Cortex of kidney (tissue), 1 donor: ENCODE measurements at places on chromosomes 7 and 10.

DNA sequence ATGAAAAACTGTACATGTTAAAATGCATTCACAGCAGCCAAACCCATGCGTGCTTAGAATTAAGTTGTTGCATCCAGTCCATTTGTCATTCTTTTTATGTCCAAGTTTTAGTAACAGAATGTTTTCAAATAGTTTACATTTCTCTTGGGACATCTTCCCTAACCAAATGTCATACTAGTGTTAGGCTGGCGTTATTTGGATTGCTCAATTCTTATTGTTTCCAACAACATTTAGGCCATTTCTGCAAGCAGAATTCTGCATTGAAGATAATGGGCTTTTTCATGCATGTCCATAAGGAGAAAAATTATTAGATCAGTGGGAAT, 203.0 kb downstream of the HIBADH start:
- DNase-seq: no peak

- DNase-seq: no peak
Observed at GRCh38 chr10:64394744-64395143, 873.5 kb downstream of the REEP3 start.

DNA sequence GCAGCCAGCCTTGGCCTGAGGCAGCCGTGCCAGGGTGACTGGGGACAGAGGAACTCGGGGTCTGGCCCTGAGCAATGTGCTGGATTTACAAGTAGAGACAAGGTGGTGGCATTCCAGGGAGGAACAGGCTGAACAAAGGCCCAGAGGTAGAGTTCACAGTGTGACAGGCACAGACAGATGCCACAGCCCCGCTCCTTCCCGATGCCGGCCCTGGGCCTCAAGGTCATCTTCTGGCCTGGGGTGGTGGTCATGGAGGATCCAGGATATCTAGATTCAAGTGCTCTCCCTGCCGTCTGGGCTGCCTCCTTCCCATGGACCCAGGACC, 68.9 kb upstream of the COL13A1 start:
- no peak for DNase-seq

DNA sequence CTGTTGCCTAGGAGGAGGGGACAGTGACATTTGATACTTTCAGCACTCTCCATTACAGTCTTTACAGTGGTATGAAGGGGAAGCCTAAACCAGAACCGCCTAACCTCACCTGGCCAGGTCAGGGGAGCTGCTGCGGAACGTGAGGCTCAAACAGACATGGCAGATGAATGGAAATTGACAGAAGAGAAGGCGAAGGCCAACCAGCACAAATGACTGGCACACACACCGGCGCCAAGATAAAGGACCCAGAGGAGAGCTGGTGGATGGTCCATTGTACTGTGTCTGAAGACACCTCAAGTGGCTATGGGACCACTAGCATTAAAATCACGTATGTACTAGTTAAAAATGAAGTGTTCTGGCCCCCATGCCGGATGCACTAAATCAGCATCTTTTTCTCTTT, 53.0 kb downstream of the JCAD start:
- no peak for DNase-seq

DNA sequence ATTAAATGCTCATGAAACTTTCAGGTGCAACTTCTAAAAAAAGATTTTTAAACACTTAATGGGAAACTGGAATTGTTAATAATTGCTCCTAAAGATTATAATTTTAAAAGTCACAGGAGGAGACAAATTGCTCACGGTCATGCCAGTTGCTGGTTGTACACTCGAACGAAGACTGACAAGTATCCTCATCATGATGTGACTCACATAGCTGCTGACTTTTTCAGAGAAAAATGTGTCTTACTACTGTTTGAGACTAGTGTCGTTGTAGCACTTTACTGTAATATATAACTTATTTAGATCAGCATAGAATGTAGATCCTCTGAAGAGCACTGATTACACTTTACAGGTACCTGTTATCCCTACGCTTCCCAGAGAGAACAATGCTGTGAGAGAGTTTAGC, 79.3 kb downstream of the ITGB8 start:
- no peak for DNase-seq

GRCh38 chr7:101598986-101599771, 29.9 kb downstream of the MYL10 start:
- DNase-seq: no peak

DNA sequence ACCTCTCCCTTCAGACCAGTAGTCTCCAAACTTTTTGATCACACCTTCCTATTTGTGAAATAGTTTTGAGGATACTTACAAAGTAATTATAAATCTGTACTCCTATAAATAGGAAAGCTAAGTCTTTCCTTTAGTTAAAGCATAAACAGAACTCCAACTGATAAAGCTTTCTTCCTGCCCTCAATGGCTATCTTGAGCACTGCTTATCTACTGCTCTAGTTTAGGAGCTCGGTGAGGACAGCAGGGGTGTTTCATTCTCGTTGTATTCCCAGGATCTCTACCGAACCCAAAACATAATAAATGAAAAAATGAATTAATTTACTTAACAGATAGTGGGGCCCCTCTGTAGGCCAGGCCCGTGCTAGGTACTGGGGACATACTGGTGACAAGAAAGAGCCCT, 17.7 kb downstream of the SORBS1 start:
- no peak for DNase-seq

GRCh38 chr10:121927841-121928527, at the start of gene ATE1:
ATE1 (minus strand) TSS chr10:121928031; CDS start chr10:121927949, 82 bp downstream.
- peak; percentile 65 for DNase-seq

DNA sequence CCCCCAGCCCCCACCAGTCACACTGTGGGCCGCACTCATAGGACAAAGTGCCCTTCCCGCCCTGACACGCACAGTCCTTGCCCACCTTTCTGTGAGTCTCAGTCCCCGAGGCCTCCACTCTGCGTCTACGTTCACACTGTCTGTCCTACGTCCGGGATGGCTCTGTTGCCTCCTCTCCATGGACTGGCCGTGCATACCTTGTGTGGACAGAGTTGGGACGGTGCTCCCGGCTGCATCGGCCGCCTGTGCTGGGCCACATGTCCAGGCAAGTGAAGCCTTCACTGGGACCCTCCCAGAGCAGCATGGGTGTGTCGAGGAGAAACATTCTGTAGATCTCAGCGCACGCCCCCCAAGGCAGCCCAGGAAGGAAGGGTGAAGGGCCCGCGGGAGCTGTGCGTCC, 239.0 kb downstream of the MGMT start:
- DNase-seq: no peak

DNA sequence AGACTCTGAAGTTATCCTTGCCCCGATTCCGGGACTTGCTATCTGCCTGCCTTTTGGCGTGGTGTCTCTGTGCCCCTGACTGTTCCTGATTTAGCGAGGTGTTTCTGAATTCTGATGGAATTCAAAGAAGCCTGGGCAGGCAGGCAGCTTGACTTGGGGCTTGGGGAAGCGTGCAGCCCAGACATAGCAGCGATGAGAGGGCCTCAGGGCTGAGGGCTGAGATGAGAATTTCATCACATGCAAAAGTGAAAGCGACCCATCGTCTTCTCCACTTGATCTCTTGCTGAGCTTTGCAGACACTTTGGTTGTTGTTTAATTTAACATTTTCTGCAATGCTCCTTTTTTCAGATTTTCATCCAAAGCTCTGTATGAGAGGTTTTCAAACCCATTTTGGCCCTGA, 57.8 kb downstream of the TCF7L2 start:
- DNase-seq: no peak
